ENCODE measurements at places on chromosomes 5 and 9.

DNA sequence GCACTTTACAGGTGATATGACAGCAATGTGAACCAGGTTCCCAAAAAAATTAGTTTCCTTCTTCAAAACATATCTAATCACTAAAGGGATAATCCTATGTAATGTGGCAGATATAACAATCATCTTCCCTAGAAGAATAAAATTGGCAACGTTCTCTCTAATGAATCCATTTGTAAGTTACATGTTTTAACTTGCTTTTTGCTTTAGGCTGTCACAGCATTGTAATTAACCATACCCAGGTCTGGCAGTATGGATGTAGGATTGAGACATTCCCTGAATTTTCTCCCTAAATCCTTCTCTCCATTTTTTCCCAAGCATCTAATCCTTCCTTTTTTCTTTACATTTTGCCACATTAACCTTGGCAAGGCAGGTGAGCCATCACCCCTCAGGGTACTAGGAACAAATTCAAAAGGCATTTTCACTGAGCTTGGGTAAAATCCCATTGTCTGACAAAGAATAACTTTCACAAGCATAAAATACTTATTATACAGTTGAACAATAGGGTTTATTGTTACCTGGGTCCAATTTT, 548.3 kb downstream of the SEMA5A start:
- no peak for DNase-seq

- no peak for DNase-seq
These were observed 3.8 kb downstream of the LARP1 start for GRCh38 chr5:154758977-154759376.

DNA sequence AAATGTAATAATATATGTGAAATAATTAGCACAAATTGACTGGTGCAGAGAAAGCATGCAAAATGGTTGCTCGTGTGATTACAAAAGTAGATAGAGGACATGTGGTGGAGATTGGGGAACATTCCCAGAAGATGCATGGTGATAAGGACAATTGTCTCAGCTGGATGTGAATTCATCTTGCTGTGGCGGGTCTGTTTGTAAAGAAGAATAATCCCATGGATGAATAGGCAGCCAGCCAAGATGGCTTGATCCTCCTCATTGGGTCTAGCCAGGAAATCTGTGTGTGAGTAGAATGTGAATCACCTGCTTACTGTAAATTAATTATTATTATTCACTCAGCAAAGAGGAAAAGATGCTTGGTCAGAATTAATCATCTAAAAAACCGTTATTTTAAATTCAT, 12.6 kb upstream of the DPYSL3 start:
- no peak for DNase-seq

GRCh38 chr5:150544611-150545219, 36.8 kb downstream of the NDST1 start:
- peak; percentile 43 for DNase-seq

GRCh38 chr9:118262191-118262590, 558.0 kb downstream of the TLR4 start:
- no peak for DNase-seq

DNA sequence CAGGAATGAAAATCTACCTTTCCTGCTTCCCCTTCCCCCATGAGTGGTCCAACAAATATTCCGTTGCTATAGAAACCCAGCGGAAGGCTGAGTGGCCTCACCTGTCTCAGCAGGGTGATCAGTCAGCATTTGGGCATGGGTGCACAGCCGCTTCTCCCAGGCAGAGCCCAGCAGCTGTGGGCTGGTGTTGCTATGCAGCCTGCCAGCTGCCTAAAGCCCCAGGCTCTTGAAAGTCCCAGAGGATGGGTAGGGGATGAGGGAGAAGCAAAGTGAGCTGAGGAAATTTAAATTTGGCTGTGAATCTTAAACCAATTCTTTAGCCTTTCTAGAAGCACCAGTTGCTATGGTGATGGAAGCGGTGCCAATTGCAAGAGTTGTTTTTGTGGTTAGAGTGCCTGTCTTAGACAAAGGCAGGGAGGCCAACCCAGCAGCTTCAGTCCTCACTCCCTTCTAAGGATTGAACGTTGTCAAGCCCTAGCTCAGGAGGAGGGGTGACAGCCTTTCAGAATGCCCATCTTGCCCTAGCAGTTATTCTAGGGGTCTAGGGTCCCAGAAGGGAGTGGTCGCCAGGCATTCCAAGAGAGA, 151.5 kb upstream of the PITX1 start:
- no peak for DNase-seq

DNA sequence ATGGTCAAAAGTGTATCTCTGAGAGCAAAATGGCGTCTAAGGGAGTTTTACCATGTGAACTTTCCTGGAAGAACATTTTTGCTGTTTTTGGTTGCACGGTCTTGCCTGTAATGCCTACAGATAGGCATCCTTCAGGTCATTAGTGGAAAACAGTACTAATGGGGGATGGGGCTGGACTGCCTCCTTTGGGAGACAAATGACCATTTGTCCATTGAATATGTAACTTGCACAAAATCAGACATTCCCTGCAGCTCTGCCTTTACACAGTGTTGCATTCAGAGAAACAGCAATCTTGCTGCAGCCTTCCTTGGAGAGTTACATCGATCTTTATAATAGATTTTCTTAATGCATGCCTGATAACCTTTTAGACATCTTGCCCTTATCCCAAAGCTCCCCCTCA, 138.5 kb upstream of the EGFLAM start:
- DNase-seq: no peak

- DNase-seq: no peak
These were observed 4.1 kb downstream of the LRSAM1 start for GRCh38 chr9:127455324-127455992.

GRCh38 chr9:83006378-83006777, 56.6 kb downstream of the RASEF start:
- no peak for DNase-seq

GRCh38 chr5:127844581-127845021, 141.4 kb downstream of the CCDC192 start:
- no peak for DNase-seq

DNA sequence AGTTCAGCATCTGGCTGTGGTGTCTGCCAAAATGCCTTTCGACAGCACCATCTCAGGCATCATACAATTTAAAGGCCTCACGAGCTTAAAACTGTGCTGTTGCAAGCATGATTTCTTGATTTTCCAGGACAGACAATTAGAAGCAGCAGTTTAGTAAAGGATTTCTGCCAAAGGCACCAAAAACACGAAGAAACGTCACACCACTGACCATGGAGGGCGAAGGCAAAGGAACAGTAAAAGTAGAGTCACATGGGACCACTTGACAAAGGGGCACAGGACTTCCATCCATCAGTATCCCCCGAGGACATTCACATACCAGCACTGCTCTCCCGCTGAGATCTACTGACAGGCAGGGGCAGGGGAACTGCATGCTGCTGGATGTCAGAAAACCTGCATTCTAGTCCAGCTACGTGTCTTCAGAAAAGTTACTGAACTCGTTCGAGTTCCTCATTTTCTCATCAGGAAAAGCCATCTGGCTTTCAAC, 70.4 kb upstream of the FBXW11 start:
- DNase-seq: no peak

- DNase-seq: no peak
These were observed 3.7 kb downstream of the PIK3R1 start for GRCh38 chr5:68219161-68219816.

DNA sequence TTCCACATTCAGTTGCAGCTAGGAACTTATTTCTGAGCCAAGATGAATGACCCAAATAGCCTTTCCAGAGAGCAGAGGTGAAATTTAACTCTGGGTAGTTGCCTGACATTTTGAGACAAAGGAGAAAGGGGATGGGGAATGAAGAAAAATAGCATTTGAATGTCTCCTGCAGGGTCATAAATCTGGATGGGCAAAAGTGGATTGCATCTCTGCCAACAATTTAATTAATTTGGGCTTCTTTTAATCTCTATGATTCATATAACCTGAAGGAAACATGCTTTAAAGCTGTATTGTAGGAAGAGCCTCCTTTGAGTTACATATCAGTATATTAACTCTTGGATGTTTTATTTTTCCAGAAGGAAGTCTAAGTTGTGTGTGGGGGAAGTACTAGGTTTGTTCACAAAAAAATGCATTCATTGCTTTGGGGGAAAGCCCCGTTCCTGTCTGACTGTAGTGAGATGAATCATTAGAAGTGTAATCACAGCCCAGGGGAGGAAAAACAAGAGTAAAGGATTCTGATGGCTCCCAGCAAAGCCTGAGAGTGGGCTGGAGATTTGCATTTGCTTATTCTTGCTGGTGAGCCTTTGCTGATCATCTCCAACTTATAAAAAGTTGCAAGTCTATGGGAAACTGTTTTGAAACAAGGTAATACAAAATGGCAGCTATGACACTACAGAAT, 133.0 kb upstream of the IQGAP2 start:
- no peak for DNase-seq

DNA sequence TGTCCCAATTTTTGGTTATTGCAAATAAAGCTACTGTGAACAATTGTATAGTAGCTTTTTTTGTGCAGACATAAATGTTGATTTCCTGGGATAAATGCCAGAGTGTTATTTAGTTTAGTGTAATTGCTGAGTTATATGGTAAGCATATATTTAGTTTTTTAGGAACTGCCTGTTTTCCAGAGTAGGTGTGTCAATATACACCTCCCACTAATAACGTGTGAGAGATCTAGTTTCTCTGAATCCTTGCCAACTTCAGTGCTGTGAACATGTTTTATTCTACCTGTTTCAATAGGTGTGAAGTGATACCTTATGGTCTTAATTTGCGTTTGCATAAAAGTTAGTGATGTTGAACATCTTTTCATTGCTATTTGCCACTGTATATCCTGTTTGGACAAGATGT, 9.1 kb upstream of the OR2S2 start:
- DNase-seq: no peak

GRCh38 chr5:132816083-132816482, 3.0 kb downstream of the SOWAHA start:
- no peak for DNase-seq

GRCh38 chr5:127297348-127298035, 6.9 kb downstream of the MEGF10 start:
- DNase-seq: no peak

DNA sequence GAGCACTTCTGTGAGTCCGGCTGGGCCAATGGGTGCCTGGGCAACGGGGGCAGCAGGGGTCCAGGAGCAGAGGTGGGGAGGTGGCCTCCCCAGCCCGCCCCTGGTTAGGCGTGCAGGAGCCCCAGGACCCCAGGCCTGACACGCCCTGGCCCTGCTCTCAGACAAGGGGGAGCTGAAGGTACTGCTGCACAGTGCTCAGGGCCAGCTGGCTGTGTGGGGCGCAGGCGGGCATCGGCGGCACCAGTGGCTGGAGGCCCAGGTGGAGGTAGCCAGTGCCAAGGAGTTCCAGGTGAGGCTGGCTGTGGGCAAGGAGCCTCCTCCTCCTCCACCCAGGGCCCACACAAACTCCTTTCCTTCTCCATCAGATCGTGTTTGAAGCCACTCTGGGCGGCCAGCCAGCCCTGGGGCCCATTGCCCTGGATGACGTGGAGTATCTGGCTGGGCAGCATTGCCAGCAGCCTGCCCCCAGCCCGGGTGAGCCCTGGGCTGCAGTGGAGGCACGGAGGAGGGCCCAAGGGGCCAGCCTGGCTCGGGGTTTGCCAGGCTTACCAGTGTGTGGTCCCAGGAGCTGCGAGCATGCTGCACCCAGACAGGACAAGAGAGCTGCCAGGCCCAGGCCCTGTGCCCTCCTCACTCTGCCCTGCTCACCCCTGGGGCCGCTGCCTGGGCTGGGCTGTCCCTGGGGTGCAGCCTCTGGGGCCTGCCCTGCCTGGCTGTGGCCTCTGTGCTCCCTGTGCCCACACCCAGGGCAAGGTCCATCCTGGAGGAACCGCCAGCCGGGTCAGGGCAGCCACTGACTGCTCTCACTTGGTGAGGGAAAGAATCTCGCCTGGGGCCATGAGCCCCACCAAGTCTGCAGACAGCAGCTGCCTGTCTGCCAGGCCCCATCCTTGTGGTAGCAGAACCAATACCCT, 7.0 kb downstream of the MAMDC4 start:
- no peak for DNase-seq

DNA sequence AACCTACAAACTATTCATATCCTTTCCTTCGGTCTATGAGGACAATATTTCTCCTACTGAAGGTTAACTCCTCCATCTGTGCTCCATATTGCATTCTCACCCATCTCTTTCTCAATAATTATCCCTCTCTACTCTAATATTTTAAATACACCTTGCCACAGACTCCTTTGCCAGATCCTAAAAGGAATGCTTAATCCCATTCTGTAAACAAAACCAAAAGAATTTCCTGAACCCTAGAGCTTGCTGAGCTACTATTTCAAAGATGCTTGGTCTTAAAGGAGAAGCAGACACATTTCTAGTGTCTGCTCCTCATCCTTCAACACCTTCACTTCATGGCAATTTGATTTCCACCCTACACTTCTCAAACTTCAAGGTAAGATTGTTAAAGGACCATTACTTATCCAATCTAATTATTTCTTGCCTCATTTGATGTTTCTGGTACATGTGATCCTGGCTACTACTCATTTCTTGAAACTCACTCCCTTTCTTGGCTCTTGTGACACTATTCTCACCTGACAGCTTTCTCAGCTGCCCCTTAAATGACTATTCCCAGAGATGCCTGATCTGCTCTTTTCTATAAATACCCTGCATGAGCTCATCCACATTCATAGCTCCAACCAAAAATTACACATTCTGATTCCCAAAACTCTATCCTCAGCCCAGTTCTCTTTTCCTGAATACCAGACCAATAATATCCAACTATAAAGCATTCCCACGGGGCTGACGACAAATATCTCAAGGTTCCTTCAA, 20.2 kb downstream of the HOMER1 start:
- no peak for DNase-seq

GRCh38 chr9:89886281-89886700, 281.5 kb downstream of the GADD45G start:
- DNase-seq: no peak

DNA sequence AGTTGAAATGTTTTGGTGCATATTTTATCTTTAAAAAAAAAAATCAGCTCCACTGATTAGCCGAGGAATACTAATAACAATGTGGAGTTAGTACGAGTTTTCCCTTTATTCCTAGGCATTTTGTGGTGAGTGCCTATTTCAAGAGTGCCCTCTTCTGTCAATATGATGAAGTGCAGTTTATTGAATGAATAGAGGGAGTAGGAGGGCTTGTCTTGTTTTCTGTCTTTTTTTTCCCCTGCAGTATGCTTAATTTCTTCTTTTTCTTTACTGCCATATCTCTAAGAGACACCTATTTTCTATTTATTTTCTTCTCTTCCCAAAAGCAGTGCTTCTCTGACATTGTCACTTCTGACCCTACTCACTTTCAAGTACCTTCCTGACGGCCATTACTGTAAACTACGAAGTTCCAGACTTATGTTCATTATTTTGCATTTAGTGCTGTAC, 169.6 kb upstream of the PITX1 start:
- no peak for DNase-seq

DNA sequence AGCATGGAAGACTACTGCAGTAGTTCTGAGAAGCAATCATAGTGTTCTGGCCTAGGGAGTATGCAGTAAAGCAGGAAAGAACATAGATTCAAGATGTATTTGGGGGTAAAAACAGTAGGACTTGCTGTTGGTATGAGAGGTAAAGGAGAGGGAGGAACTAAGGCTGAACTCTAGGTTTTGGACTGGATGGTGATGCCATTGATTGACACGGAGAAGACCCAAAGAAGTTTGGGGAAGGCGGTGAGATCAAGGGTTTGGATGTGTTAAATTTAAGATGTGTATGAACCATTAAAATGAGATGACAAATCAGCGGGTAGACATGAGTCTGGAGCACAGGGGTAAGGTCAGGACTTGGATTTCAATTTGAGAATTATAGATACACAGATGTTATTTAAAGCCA, 2.0 kb upstream of the CDC37L1 start:
- no peak for DNase-seq

GRCh38 chr5:148776780-148777179, 49.6 kb upstream of the ADRB2 start:
- no peak for DNase-seq
